Esophagus squamous epithelium (tissue), 5 donors: ENCODE measurements at places on chromosomes 2 and 18. TPM values are rescaled to one million over a fixed set of nuclear protein-coding genes. Genes with fewer than 3 reads are reported as not detected.

NTSR2 gene
- total RNA-seq, result not detected

TPGS2 gene
- 155 TPM for total RNA-seq

LRRC30 gene
- not detected for total RNA-seq

CAMKMT gene
- 14.4 TPM for total RNA-seq

PLA2R1 gene
- total RNA-seq, result 18.9 TPM
